Stimulated activated CD8-positive, alpha-beta memory T cell treated with anti-CD3 and anti-CD28 coated beads, Interleukin-2, amount 100 ng/mL, for 1 hour (primary cell): ENCODE measurements at places on chromosomes 4 and X.

- no peak for DNase-seq
Measured at GRCh38 chr4:182143086-182143821, 99.9 kb upstream of the TENM3 start.

GRCh38 chr4:183347146-183347545 is 24.9 kb upstream of the CLDN24 start:
- DNase-seq, result no peak

DNA sequence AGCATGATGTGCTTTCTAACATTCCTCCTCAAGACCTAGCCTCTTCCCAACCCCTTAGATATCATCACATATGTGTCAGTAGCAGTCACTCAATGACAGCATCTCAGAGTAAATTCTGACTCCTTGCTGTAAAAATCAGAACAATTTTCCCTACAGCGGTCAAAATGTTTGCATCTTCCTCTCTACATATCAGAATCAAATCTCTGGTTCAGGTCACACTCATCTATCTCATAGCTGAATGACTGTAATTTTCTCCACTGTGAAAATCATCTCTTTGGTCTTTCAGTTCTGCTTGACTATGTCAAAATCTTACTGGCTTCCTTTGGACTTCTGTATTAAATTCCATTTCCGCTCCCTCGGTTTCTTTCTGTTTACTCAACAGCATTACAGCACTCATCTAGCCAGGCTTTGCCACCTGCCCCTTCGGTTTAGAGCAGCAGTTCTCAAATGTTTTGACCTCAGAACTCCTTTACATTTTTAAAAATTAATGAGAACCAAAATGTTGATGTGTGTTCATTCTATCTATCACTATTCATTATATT is 57.3 kb downstream of the AGA start:
- no peak for DNase-seq

DNA sequence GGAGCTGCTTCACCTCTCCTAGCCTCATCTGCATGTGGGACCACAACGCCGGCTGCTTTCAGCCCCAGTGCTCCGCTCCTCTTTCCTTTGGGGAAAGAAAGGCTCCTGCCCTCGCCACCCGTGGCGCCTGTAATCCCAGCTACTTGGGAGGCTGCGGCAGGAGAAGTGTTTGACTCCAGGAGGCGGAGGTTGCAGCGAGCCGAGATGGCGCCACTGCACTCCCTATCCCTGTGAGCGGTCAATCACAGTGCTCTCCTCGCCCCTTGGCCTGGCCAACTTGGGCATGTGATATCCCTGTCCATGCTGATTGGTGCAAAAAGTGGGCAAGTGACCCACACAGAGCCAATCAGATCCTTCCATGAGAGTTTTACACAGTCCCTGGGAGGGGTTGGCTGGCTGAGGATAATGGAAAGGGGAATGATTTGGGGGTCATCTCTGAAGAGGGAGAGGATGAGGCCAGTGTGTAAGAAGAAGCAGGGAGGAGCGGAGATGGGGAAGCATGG is 56.2 kb downstream of the WFS1 start:
- DNase-seq, result no peak

GRCh38 chr4:186724864-186725468 is 1.3 kb upstream of the FAT1 start:
- no peak for DNase-seq

- DNase-seq, result no peak
Measured at GRCh38 chr4:182142176-182143085, 100.8 kb upstream of the TENM3 start.

- DNase-seq, result no peak
Measured at GRCh38 chrX:30812326-30812725, 76.7 kb downstream of the TAB3 start.

GRCh38 chr4:25775166-25775565 is 87.6 kb downstream of the SEL1L3 start:
- no peak for DNase-seq

DNA sequence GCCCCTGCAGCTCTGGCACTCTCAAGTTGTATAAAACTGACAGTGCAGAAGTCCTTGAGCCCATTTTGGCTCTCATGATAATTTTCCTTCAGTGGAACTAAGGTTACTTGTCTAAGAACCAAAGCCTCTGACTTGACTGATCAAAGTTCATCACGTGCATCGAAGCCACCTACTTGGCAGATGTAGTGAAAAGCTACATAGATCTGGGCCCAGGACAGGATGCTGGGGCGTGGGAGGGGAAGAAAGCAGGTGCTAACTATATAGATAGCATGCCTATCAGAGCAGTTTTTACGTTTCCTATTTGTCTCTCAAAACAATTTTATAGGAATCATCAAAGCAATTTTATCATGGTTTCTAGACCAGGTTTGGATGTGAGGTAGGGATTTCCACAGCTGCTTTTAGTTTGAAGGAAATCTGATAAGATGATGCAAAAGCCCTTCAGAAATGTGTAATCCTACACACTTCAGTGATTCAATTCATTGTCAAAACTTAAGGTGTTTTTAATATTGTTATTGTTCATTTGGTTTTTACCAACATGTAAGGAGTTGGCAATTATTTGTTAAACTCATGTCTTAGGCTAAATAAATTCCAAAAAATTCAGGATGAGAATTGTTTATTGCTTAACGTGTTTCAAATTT is 1.2 kb upstream of the CD40LG start:
- DNase-seq, result no peak

DNA sequence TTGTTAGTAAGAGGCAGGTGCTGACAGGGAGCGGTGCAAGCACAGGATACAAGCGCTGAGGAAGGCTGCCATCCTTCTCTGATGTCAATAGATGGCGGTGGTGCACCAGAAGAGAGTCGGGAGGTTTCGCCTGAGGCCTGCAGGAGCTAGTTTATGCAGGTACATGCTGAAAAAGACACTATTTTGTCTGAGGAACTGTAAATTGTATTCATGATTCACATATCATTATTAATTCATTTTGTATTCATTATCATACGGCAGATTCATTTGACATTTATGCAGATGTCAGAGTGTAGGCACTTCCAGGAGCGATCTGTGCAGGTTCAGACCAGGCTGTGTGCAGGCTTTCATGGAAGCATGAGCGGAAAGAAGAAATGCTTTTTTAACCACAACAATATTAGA is 824.0 kb downstream of the STIM2 start:
- DNase-seq, result no peak
